ENCODE measurements at places on chromosomes 6 and 20.

DNA sequence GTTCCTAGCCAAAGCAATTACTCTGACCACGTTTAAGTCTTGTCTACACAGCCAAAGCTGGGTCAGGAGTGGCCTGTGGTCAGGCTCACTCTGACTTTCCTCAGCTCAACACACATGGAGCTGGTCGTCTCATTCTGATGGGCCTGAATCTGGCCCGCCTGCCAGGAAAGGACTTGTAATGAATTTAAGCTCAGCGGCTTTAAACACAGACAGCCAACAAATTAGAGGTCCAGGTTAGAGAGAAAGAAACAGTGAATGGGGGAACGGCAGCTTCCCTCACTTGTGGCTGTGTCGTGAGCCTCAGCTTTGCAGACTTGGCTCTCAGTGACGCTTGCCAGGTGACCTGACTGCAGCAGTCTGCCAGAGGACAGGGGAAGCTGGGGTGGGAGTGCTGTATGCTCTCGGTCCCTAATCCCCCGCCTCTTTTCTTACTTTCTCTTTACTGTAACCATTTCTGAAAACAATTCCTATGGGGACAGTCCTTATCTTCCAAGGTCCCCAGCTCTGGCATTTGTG, 121.9 kb upstream of the AGPAT4 start:
- no peak for DNase-seq

DNA sequence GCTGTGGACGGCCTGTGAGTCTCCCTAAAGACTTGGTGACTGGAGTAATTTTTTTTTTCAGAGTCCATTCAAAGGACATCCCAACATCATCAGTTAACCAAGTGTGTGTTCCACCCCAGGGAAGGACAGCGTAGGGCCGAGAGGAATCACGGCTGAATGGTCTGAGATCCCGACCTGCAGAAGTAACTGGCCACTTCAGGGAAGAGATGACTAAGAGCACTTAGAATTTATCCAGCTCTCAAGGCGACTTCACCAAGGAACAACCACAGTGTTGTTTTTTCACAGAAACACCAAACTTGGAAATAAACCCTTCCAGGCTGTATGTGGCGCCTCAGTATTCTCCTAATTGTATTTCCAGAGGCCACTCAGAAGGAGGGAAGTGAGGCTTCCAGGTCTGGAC, 231.6 kb downstream of the FNDC1 start:
- DNase-seq, result no peak

- no peak for DNase-seq
These were observed 170.3 kb upstream of the PDE10A start for GRCh38 chr6:165833355-165833754.

- DNase-seq, result no peak
These were observed 120.5 kb downstream of the KIF13A start for GRCh38 chr6:17866876-17867444.

- no peak for DNase-seq
These were observed 37.8 kb downstream of the PTPRK start for GRCh38 chr6:128482642-128483041.

DNA sequence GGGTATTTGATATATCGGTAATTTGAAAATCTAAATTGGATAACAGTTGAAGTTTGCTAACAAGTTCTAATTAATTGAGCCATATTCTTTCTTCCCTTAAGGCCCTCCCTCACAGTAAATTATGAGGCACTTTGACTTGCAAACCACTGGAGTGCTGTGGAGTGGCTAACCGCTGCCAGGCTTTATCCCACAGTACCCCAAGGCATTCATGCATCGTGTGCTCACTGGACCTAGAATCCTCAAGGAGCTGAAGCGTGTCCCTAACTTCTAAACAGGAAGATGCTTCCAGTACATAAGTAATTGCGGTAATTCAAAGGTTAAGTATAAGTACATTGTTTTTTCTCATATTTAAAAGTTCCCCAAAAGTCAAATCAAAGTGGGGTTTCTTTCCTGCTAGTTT, 499.9 kb downstream of the TFAP2A start:
- no peak for DNase-seq

- no peak for DNase-seq
These were observed 4.6 kb upstream of the CABLES2 start for GRCh38 chr20:62411479-62412193.

- no peak for DNase-seq
These were observed 148.4 kb upstream of the TOP1 start for GRCh38 chr20:40880063-40880728.

- peak; percentile 10 for DNase-seq
These were observed 205.1 kb downstream of the ANKRD60 start for GRCh38 chr20:58023346-58023745.

GRCh38 chr20:327186-328026, 2.1 kb downstream of the SOX12 start:
- peak; percentile 89 for DNase-seq

DNA sequence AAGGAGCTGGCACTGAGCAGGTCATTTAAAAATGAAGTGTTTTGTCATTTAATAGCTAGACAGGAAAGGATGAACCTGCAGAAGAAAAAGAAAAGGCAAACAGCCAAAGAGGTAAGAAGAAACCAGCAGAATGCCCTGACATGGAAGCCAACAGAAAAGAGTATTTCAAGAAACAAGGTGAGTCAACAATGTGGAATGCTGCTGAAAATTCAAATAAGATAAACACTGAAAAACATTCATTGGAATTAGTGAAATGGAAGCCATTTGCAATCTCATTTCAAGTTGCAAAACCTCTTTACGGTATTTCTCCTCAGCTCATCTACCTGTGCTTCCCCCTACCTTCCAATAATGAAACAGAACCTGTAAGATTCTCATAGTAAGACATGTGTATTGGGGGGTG, 59.6 kb downstream of the RWDD2A start:
- DNase-seq, result no peak

DNA sequence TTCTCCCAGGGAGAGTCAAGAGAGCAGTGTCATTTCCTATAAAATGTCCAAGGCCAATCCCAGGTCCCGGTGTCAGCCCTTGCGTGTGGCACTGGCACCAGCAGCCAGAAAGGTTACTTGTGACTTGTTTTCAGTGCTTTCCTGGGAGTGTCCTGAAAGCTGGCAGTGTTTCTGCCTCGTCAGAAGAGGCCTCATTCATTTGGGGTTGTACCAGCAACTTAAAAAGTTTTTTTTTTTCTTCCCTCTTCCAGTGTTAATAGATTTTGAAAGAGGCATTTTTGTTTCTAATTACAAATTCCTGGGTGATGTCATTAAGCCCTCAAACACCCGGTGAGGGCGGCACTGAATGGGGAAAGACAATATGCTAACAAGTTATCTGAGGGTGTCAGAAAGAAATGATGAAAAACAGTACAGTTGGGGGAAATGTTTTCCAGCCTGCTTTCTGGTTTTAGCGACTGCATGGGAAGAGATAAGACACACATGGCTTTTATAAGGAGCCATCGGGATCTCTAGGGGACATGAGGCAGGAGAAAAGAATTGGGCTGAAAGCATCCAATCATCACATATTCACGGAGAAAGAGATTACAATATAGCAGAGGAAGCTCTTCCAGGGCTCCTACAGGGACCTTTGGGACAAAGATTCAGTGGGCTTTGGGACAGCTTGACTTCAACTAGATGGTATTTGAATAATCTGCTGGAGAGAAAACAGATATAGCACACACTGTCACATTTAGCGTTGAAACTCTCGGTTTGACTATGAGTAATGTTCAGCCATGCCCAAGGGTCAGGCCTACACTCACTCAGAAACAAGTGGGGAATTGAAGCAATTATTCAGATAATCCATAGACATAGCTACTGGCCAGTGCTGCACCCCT, 153.0 kb downstream of the BCAS1 start:
- DNase-seq, result no peak

DNA sequence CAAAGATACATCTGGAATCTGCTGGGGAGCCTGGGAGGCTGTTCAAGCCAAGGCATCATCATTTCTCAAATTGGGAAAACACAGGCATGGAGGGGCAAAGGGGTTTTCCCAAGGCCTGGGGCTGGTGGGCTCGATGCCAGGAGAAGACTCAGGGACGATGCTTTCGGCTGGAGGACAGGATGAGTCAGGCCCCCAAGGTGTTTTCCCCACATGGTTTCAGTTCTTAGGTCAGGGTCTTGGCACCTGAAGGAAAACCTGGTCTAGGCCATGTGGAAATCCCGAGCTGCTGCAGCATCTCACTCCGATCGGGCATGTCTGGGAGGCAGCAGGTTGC, 348.1 kb downstream of the CDC5L start:
- DNase-seq, result peak; percentile 46

GRCh38 chr6:115830895-115831294, 229.8 kb downstream of the FRK start:
- no peak for DNase-seq

DNA sequence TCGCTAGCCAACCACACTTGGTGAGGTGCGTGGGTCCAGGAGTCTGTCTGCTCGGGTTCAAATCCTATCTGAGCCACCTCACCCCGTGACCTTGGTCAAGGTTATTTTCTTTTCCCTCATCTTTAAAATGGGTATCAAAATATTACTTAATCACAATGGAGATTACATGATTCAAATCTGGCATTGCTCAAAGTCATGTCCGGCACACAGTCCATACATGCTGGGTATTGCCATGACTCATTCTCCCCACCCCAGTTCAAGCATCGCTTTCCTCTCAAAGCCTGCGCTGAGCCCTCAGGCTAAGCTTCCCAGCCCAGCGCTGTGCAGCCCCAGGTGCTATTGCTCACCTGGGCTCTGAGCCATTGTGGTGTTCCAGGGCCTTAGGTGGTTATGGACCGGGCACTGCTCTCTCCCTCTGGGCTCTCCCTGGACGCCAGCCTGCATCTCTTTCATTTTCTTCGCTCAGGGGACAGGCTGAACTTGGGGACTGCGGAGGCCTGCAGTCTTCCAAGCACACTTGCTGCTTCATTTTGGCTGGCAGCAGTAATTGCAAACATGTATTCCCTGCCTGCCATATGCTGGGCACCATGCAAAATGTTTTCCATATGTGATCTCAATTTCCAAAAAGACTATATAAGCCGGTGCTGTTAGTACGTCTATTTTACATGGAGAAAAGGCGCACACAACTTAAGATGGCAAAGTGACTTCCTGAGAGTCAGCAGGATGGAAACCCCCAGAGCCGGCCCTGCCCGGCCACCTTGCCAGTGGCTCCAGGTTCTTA, 27.3 kb downstream of the WRNIP1 start:
- DNase-seq, result no peak

DNA sequence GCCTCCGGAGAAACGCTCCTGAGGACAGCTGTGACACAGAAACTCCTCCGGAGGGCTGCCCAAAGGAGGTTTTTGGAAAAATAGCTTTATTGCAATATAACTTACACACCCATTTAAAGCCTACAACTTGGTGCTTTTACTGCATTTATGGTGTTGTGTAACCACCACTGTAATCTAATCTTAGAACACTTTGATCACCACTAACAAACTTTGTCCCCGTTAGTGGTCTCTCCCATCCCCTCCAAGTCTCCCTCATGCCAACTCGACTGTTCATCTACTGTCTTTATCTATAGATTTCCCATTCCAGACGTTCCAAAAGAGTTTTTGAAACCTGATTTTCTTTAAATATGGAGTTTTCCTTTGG, 62.8 kb downstream of the SYNJ2 start:
- no peak for DNase-seq

- DNase-seq, result peak; percentile 86
These were observed 5.6 kb upstream of the ANKRD60 start for GRCh38 chr20:58233881-58234528.

DNA sequence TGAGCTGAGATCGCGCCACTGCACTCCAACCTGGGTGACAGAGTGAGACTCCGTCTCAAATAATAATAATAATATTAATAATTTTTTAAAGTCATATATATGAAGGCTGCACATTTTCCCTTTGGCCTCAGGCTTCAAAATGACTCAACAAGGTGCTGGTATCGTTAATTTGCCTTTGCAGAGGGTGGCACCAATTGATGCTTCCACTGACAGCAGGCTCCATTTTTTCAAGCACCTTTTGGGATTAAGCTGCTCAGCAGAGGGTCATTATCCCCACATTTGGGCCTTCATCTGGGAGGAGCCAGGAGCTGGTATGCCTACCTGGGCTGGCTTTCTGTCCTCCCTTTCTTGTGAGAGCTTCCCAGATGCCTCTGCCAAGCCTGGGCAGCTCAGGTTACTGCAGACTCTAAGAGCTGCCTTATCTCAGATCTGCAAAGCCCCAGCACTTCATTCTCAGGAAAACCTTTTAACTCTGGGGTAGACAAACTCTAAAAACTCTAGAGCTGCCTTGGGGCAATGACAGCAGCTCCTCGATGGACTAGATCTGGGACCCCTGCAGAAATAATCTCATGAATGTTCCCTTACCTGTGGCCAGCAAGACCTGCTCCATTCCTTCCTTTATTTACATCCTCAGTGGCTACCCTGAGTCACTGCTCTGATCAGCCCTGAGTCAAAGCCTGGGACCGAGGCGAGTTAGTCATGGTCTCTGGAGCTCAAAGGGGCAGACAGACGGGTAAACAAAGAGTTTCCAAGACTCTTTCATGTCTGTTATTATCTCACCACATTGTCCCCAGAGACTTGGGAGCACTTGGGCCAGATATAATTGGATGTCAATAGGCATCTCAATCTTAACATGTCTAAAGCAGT, 80.0 kb upstream of the EYA2 start:
- DNase-seq, result no peak

DNA sequence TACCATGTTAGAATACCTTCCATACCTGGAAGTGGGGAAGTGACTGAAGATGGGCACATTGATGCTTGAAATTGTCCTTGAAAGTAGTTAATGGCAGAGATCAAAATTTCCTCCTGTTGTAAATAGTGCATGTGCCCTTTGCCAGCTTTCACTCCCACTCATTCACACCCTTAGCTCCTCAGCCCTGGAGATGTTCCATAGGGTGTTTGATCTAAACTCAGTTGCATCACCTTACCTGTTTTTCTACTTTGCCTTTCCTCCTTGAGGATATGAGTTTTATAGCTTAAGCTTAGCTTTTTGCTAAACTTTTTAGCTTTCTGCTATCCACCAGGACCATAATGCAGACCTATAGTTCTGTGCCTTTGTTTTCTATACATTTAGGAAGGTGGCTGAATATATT, 69.0 kb downstream of the CEP57L1 start:
- no peak for DNase-seq

DNA sequence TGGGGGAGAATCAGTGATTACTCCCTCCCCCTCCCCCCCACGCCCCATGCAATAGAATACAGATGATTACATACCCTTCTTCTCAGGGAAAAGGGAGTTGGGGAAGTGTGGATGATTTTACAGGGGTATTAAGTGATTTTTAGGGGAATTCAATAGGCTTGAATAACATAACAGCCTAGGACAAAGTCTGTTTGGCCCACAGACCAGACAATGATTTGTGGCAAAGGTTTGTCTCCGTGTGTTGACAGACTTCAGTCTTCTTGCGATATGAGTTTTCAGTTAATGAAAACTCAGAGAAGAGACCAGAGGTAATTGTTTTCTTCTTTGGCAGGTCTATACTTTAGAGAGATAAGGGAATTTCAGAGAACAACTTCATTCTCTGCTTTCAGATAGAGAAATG, 95.3 kb downstream of the OR2B2 start:
- DNase-seq, result no peak

Data from stimulated activated CD8-positive, alpha-beta memory T cell treated with anti-CD3 and anti-CD28 coated beads, Interleukin-4, amount 100 ng/mL, for 48 hours (primary cell).